Ureter (tissue), 1 donor: ENCODE measurements at places on chromosomes 11 and 22.

DNA sequence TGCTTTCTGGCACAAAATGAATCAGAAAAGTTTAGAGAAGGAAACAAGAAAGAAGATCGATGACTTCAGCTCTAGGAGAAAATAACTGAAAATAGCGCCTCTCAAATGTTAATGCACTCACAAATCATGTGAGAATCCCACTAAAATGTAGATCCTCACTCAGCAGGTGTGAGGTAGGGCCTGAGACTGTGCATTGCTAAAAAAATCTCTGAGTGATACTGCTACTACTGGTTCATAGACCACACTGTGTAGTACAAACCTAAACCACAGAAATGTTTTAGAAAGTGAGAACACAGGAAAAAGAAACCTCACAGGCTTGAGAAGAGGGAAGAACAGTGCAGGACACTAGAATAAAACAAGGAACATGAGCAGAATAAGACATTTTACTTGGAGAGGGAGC is 2.0 kb downstream of the OR8D4 start:
- no peak for DNase-seq

DNA sequence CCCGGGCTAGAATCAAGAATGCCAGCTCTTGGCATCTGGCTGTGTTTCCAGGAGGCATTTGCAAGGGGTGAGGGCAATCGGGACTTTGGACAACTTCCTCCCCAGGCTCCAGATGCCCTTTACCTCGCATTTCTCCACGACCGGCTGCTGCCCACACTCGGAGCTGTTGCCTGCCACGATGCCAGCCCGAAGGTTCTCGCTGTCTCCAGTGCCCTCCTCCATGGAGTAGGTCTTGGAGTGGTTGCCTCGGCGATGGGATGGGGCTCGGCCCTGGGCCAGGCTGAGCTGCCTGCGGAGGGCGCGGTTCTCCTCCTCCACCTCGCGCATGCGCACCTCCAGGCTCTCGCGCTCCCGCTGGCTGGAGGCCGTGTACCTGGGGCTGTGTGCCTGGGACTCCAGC is 270.0 kb downstream of the LARGE1 start:
- DNase-seq = no peak

DNA sequence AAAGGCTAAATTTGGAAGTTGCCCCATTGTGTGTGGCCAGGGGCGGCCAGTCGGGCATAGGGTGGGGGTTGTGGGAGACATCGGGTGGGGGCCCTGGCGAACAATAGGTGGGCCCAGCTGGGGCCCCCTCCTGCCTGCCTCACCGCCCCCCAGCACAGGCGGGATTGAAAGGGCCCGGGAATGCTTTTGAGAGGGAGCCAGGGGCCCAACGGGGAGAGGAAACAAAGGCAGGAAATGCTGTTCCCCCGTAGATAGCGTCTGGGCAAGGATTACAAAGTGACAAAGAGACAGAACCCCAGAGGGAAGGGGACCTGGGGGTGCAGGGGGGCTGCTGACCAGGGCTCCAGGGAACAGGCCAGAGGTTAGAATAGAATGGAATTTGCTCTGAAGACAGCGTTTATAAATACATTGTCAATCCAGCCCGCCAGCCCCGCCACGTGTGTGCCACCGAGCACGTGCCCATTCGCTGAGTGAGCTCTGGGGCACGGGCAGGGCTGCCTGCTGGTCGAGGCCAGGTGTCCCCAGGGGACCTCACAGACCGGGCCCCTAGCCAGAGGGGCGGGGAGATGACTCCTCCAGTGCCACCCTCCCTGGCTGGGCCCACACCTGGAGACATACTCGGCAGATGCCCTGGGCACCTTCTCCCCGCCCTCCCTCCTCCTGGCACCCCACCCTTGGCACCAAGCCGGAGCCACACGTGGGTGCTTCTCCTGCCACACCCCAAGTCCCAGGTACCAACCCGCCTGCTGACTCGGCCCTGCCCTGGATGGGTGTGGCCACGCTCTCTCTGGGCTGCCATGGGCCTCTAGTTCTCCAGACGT is 9.7 kb downstream of the PDGFB start:
- DNase-seq = no peak

- no peak for DNase-seq
Measured at GRCh38 chr11:45974806-45975205, 52.4 kb downstream of the LARGE2 start.

- no peak for DNase-seq
Measured at GRCh38 chr11:20719821-20720220, 50.4 kb downstream of the NELL1 start.

- no peak for DNase-seq
Measured at GRCh38 chr11:57885298-57886050, 123.9 kb downstream of the CTNND1 start.
